ENCODE measurements at places on chromosomes 4 and X. TPM values are rescaled to one million over a fixed set of nuclear protein-coding genes. Genes with fewer than 3 reads are reported as not detected.

The PTPN13 gene
- total RNA-seq: 36.3 TPM

- no peak for DNase-seq
Measured at GRCh38 chrX:39163581-39164126, 362.4 kb downstream of the MID1IP1 start.

DNA sequence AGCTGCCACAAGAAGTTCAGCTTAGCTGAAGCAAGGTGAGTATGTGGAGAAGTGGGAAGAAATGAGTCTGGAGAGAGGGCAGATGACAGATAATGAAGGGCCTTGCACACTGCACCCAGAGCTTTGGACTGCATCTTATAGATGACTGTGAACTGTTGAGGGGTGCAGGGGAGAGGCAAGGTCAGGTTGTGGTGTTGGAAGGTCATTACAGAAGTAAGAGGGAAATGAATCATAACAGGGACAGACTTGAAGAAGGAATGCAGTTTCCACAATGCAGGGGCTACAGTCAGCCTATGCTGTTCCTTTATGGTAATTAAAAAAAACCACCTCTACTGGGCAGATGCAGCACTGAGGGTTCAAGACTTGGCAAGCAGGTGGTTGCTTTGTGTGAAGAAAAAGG is 4.8 kb upstream of the IGFBP7 start:
- DNase-seq: no peak

DNA sequence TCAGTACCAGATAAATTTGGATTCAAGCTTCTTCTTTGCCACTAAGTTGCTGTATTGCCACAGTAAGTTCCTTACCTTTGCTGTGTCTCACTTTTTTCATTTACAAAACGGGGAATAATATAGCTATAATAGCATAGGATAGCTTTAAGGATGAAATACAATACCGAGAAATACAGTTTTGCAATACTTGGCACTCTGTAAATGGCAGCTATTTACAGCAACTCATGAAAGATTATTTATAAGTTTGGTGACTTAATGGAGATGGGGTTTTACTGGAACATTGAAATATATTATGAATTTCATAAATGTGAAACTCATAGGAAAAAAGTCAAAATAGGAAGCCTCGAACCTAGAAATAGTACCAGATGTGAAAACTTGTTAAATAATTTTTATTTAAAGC is 27.6 kb downstream of the ANXA10 start:
- no peak for DNase-seq

Data from breast epithelium (tissue), 4 donors.